ENCODE measurements at places on chromosomes 1 and 21. TPM values are rescaled to one million over a fixed set of nuclear protein-coding genes. Genes with fewer than 3 reads are reported as not detected.

Gene RWDD3
- polyA plus RNA-seq: 31.7 TPM

DNA sequence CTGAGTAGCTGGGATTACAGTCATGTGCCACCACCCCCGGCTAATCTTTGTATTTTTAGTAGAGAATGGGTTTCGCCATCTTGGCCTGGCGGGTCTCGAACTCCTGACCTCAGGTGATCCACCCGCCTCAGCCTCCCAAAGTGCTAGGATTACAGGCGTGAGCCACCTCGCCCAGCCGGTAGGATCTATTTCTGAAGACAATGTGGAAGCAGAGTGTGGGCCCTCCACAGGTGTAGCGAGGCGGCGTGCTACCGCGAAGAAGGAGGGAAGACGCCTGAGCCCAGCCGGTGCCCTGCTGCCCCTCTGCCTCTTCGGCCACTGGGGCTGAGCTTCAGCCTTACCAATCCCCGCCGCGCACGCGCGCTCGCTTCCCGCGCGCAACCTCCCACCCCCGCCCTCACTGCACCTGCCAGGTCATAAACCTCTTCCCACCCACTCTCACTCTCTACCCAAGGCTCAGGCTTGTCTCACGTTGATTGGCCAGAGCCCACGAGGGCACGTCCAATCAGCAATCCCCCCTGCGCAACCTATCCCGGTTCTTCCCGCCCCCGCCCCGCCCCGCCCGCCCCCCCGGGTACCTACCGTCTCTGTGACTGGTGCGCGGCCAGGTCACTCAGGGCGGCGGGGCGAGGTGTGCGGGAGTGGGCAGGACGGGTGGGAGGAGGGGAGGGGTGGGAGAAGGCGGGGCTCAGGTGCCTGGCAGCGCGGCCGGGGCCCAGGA lies 409 bp upstream of the HOOK1 start:
- peak; percentile 80 for DNase-seq

Gene TACSTD2
- polyA plus RNA-seq: 1.2 TPM

DNA sequence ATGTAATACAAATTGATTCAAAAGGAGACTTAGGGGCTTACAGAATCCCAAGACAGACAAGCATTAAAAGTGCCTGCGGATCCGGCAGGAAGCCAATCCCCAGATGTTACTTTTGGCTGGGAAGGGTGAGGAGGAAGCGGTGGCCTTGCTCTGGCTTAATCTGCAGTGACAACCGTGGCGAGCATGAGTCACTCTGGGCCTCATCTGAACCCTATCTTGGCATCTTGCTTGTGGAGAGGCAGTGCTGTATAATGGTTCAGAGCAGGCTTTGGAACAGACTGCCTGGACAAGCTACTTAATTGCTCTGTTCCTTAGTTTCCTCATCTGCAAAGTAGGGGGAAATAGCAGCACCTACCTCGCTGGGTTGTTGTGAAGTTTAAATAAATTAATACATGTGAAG lies 74.1 kb downstream of the XCL2 start:
- peak; percentile 90 for DNase-seq

DNA sequence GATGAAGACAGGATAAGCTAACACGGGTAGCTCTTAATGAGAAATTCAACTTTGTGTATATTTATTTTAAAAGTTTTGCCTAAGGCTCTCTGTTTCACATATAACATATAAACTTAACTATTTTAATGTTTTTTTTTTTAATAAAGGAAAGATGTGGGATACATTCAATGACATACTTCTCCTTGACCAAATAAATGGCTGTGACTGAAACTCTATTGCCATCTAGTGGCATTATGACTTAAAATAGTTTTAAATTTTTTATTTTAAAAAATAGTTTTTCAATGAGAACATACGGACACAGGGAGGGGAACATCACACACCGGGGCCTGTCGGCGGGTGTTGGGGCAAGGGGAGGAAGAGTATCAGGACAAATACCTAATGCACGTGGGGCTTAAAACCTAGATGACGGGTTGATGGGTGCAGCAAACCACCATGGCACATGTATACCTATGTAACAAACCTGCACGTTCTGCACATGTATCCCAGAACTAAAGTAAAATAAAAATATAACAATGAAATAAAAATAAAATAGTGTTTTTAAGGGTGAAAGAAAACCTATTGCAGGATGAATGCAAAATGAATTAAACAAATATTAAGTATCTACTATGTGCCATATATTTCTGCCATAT lies 83.4 kb downstream of the LYST start:
- peak; percentile 65 for DNase-seq

Gene C1orf50
- 11.0 TPM for polyA plus RNA-seq

DNA sequence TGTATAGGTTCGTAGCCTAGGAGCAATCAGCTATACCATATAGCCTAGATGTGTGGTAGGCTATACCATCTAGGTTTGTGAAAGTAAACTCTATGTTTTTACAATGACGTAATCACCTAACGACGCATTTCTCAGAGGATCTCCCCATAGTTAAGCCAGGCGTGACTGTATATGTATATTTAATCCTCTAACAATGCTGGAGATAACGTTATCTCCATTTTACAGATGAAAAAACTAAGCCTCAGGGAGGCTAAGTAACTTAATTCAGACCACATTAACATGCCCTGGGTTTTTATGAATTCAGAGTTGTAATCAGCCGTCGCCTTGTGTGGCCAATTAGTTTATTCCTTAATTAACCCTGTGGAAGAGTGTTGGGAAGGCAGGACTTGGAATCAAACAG lies 107.7 kb upstream of the PLXNA2 start:
- no peak for DNase-seq

GRCh38 chr1:233905416-233906051 lies 1.1 kb downstream of the SLC35F3 start:
- DNase-seq: no peak

All from muscle of leg (tissue), 16 donors.